Activated CD4-positive, alpha-beta T cell treated with anti-CD3 and anti-CD28 coated beads, Interleukin-2, Interleukin-4, amounts not matched to agents 100 ng/mL and 50 ng/mL, durations not matched to agents 16 hours and 8 hours (primary cell): ENCODE measurements at places on chromosomes 7 and 10.

GRCh38 chr7:730501-731439 lies 3.7 kb upstream of the PRKAR1B start:
- no peak for DNase-seq

DNA sequence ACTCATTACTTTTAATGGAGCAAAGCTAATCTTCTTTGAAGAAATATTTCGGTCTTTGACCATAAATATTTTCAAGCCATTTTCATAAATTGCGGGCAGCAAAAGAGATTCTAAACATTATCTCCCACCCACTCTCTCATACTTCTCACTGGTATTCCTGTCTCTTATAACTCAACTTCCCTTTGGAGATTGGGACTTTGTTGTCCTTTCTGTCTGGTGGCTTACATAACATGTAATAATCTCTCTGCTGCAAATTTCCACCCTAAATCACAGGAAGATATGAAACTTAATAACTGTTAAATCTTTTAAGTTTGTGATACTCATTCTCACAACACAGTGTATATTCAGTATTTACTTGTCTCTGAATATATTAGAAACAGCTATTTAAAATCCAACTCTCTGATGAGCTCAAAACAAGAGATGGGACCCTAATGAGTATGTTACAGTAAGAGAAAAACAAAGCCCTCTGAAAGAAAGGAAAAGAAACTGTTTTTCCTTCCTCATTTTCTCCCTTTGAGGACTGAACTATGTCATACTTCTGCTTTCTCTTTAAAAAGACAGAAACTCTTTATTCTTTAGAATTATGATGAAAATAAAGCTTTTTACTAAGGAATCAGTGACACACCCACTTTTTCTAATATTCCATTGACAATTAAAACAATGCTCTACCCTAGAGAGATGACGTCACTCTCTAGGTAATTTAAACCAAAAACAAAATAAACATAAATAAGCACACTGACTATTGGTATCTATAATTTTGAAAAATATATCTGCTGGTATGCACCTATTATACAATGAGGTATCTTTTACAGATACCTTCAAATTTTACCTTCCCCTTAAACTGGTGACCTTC lies 14.7 kb downstream of the CALCR start:
- no peak for DNase-seq

- DNase-seq = no peak
These were observed 923.4 kb downstream of the REEP3 start for GRCh38 chr10:64444564-64444963.

DNA sequence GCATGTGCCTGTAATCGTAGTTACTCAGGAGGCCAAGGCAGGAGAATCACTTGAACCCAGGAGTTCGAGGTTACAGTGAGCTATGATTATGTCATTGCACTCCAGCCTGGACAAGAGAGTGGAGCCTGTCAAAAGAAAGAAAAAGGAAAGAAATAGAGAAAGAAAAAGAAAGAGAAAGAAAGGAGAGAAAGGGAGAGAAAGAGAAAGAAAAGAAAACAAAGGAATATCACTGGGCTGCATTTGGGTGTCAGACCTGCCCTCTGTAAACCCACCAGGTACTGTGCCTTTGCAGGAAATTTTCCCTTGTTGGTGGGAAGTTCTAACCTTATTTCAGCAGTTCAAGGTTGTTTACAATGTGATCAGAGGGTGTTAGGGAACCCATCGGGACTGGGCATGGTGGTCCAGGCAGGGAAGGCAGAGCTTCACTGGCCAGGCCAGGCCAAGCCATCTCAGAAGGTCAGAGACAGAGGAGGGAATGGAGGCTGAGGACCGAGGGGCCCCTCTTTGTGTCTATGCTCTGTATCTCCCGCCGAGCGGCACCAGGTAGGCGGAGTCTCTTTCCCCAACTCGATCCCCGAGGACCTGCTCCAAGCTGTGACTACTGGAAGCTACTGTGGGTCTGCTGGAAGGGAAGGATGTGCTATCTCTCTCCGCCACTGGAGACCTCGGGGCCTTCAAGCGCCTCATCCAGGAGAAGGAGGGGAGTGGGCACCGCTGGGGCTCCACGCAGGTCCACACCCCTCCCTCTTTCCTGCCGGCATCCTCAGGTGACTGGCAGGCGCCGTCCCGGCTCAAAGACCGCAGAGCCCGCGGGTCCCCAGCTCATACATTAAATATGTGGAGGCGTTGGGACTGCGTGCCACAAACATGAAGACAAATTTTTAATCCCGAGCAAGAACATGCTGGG lies 15.2 kb upstream of the KAZALD1 start:
- DNase-seq = no peak

- DNase-seq = no peak
These were observed 208.4 kb upstream of the KLF14 start for GRCh38 chr7:130942211-130942964.

DNA sequence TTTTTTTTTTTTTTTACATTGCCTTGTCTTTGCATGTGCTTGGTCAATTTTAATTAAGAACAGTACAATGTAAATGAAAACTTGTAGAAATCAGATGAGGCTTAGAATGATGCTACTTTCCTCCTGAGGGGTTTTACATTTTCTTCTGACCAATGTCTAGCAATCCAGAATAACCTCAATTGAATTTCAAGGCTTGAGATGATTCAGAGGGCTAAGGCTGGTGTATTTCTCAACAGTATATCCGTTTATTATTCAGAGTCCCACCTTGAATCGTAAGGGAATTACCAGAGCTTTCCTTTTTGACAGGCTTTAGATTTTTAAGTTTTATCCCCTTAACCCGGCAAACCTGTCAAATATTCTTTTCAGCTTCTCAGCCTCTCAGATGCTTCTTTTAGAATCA lies 231.2 kb upstream of the STK17A start:
- DNase-seq = no peak

DNA sequence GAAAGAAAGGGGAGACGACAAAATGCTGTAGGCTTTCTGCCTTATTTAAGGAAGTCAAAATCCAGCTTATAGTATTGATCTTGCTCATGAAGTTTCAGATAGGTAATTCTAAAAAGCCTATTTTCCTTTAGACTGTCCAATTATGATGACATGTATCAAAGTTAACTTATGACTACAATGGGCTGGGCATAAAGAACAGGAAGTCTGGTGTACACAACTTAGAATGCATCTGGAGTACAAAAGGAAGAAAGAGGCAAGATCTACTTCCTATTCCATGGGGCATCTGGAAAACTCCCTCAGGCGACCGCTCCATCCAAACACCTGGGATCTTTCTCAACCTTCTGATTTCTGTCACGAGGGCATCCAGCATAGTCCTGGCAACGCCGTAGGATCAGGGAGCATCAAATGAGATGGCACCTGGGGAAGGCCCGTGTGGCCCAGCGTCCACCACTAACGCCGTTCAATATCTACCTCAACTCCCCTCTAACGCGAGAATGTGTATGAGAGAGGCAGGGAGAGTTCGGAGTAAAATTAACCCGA lies 512 bp downstream of the FAM24B start:
- peak; percentile 47 for DNase-seq

- no peak for DNase-seq
These were observed 73.2 kb downstream of the GPR37 start for GRCh38 chr7:124692425-124692824.

GRCh38 chr7:29071203-29071874 lies 75.0 kb downstream of the CPVL start:
- DNase-seq = no peak

GRCh38 chr7:90180011-90180585 lies 25.8 kb downstream of the STEAP1 start:
- DNase-seq = no peak

GRCh38 chr7:31811650-31812461 lies 124.8 kb downstream of the PPP1R17 start:
- no peak for DNase-seq

GRCh38 chr10:61503051-61503450 lies 49.9 kb upstream of the TMEM26 start:
- DNase-seq = no peak

- no peak for DNase-seq
These were observed 25.6 kb downstream of the SORBS1 start for GRCh38 chr10:95535526-95535925.

DNA sequence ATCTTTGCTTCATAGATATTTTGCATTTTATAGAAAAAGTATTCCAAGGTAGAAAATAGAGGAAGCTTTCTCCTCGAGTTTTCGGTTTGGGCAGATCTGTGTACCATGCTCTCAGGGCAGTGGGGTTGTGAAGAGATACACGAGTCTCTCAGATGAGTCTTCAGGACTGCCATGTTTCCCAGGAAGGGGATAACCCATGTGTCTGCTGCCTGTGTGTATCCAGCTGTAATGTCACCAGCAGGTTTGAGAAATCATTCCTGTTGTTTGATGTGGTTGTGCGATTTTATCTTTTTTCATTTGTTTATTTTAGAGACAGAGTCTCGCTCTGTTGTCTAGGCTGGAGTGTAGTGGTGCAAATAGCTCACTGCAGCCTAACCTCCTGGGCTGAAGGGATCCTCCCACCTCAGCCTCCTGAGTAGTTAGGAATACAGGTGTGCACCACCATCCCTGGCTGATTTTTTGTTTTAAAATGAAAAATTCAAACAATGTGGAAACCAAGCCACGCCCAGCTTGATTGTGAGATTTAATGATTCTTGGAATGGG lies 48.9 kb downstream of the SNX10 start:
- no peak for DNase-seq

DNA sequence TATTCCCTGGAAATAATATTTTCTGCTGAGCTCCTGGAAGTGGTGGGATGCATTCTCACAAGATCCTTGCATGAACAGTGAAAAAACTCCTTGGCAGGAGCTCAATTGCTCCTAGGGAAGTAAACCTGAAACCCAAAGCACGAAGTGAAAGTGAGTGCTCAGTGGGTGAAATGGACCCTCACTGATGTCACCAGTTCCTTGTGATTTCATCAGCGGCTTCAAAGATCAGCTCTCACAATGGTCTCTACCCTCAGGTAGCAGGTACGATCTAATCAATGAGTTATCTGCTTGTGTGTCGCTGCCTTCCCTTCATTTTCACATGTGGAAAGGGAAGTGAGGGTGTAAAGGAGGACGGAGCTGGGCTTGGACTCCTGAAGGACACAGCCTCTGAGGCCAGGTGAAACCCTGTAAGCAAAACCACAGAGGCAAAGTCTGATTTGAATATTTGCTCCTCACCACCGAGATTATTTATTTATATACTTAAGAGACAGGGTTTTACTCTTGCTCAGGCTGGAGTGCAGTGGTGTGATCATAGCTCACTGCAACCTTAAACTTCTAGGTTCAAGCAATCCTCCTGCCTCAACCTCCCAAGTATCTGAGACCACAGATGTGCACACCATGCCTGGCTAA lies 255.4 kb upstream of the LYZL1 start:
- DNase-seq = no peak

DNA sequence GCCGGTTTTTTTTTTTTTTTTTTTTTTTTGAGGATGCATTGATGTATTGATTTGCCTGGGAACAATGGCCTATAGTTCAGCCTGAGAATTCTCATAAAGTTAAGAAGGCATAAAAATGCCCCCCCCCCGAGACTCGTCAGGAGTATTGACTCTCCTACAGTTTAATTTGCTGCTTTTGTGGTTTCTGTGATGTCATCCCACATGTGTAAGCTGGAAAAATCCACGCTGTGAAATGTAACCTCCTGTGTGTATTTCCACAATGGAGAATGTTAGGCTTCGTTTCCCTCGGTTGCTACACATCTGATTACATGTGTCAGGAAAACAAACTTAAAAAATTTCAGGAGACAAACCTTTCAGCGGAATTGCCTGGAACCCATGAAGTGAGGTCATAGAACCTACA lies 117.9 kb downstream of the FANK1 start:
- no peak for DNase-seq

DNA sequence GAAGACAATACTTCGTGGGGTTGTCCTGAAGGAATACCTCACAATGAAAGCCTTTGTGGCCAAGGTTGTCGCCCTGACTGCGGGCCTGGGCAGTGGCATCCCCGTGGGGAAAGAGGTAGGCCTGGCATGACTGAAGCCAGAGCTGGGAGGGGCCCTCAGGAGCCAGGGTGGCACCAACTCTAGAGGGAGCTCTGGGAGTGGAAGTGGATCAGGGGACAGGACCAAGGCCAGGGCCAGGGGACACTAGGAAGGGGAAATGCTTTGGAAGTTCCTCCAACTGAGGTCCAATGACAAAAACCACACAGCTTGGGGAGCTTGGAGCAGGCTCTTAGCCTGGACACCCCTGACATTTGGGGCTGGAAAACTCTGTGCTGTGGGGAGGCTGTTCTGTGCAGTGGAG lies 5.8 kb downstream of the CLCN1 start:
- no peak for DNase-seq

GRCh38 chr7:29642494-29643155 lies 79.0 kb downstream of the PRR15 start:
- DNase-seq = no peak

DNA sequence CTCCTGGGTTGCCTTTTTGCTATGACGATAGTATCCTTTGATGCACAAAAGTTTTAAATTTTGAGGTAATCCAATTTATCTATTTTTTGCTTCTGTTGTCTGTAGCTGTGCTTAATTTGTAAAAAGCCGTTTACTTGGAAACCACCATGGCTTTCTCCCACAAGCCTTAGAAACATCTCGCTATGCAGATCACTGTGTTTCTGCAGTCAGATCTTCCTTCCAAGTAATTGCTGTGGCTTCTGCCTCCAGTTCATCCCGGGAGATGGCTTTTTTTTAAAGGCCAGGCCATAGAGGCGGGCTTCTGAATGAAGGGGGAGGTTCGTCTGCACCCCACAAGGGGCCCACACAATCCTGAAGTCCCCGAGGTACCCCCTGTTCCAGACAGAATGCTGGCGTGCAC lies 48.3 kb upstream of the OCM2 start:
- no peak for DNase-seq

DNA sequence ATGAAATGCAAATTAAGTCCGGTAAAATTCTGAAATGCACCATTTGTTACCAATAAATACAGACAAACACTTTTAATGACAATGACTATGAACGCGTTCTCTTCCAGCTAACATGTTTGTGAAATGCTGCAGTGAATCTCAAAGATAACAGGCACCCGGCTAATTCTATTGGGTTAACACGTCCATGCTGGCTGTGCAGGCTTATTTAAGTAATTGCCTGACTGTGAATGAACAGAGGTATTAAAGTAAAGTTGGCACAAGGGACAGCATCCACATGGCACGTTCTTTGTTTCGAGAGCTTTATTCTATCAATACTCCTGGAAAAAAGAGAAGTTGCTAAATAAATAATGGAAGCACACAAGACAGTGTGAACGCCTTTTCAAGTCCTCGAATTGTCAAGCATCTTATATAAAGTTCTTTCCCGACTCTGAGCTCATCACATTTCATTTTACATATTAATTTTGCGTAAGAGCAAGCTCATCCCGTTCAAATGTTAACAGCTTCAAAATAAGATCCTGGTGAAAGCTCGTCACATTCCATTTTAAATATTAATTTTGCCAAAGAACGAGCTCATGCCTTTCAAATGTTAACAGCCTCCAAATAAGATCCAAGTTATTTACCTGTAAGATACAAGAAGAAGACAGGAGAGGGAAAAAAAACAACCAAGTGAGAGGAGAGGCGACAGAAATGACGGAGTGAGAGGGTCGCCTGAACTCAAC lies 111.3 kb upstream of the RHEB start:
- DNase-seq = no peak

DNA sequence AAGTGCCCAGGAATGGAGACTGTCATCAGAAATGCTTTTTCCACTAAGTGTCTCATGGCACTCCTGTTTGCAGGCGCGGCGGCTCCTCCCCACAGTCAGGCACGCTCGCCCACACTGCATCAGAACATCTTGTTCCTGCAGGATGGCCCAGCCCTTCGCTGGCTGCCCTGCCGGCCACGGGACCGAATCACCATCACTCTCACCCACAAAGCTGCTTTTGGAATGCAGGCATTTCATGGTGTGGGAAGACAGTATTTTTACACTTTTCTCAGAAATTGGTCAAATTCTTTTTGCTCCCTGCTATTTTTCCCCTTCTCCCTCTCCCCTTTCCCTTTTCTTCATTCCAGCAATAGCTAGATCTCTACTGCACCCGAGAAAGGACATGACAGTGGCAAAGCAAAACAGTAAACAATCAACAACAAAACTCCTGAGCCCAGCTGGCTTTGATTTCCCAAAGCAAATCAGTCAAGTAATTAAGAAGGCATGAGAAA lies 176.1 kb upstream of the TNS3 start:
- no peak for DNase-seq
